Renal pelvis (tissue), 12 donors: ENCODE measurements at places on chromosomes 2 and 18. TPM values are rescaled to one million over a fixed set of nuclear protein-coding genes. Genes with fewer than 3 reads are reported as not detected.

Gene GALNT14
- 58.6 TPM for polyA plus RNA-seq

Gene DSG2
- 51.5 TPM for polyA plus RNA-seq

Gene NEB
- 17.2 TPM for polyA plus RNA-seq

Gene C2orf80
- 0.32 TPM for polyA plus RNA-seq

Gene ADGRF3
- 3.7 TPM for polyA plus RNA-seq

Gene CDH20
- 3.2 TPM for polyA plus RNA-seq

Gene NMUR1
- 0.53 TPM for polyA plus RNA-seq

Gene GREB1L
- polyA plus RNA-seq: 1.7 TPM

Gene CHRND
- 0.71 TPM for polyA plus RNA-seq

Gene FER1L5
- polyA plus RNA-seq: 0.85 TPM

Gene BBS5
- 6.1 TPM for polyA plus RNA-seq

Gene ABHD1
- polyA plus RNA-seq: 2.5 TPM

Gene KIF1A
- 14.7 TPM for polyA plus RNA-seq

Gene BCL11A
- 16.1 TPM for polyA plus RNA-seq

Gene SERPINB4
- polyA plus RNA-seq: not detected

Gene TTN
- 1.2 TPM for polyA plus RNA-seq

Gene MEIS1
- polyA plus RNA-seq: 113 TPM

Gene MOCOS
- 1.2 TPM for polyA plus RNA-seq

Gene CNOT11
- polyA plus RNA-seq: 61.3 TPM

Gene FBLN7
- polyA plus RNA-seq: 12.0 TPM

Gene ORMDL1
- polyA plus RNA-seq: 111 TPM

Gene SMAD7
- polyA plus RNA-seq: 65.4 TPM

Gene TLX2
- 0.17 TPM for polyA plus RNA-seq

Gene UGT1A7
- polyA plus RNA-seq: not detected

Gene IGFBP2
- 273 TPM for polyA plus RNA-seq

Gene FKBP1B
- polyA plus RNA-seq: 10.4 TPM

Gene LYPD6B
- 33.6 TPM for polyA plus RNA-seq

Gene ARID5A
- 5.2 TPM for polyA plus RNA-seq

Gene CCL20
- polyA plus RNA-seq: 0.60 TPM

Gene PAIP2B
- 18.7 TPM for polyA plus RNA-seq

Gene RBKS
- polyA plus RNA-seq: 8.4 TPM

Gene TCF7L1
- 62.1 TPM for polyA plus RNA-seq

Gene ACMSD
- polyA plus RNA-seq: 40.8 TPM

Gene SIGLEC15
- 0.44 TPM for polyA plus RNA-seq

Gene NCKAP1
- polyA plus RNA-seq: 113 TPM

Gene REG1B
- not detected for polyA plus RNA-seq

Gene SDC1
- 31.0 TPM for polyA plus RNA-seq

Gene ZNF516
- polyA plus RNA-seq: 58.4 TPM

Gene SLC19A3
- polyA plus RNA-seq: 7.4 TPM

Gene B4GALT6
- polyA plus RNA-seq: 19.7 TPM

Gene FOXD4L1
- 0.26 TPM for polyA plus RNA-seq

Gene ANKRD62
- polyA plus RNA-seq: 0.07 TPM

Gene LAMA1
- 106 TPM for polyA plus RNA-seq

Gene CCBE1
- polyA plus RNA-seq: 28.8 TPM

Gene ACOXL
- 0.65 TPM for polyA plus RNA-seq

Gene ALPG
- polyA plus RNA-seq: not detected

Gene RABL2A
- 67.0 TPM for polyA plus RNA-seq

Gene UGT1A5
- not detected for polyA plus RNA-seq

Gene CFAP65
- polyA plus RNA-seq: 0.07 TPM

Gene NOSTRIN
- polyA plus RNA-seq: 30.6 TPM

Gene CRYBA2
- polyA plus RNA-seq: not detected

Gene PCARE
- polyA plus RNA-seq: 0.46 TPM

Gene SIX3
- not detected for polyA plus RNA-seq

Gene CYBRD1
- polyA plus RNA-seq: 36.0 TPM

Gene KCNG2
- polyA plus RNA-seq: 0.39 TPM

Gene POTEJ
- not detected for polyA plus RNA-seq
